ENCODE measurements at places on chromosomes 12 and 14.

GRCh38 chr12:130063866-130064265, 98.4 kb upstream of the FZD10 start:
- no peak for DNase-seq

- no peak for DNase-seq
These were observed 8.3 kb downstream of the COL2A1 start for GRCh38 chr12:47995981-47996401.

DNA sequence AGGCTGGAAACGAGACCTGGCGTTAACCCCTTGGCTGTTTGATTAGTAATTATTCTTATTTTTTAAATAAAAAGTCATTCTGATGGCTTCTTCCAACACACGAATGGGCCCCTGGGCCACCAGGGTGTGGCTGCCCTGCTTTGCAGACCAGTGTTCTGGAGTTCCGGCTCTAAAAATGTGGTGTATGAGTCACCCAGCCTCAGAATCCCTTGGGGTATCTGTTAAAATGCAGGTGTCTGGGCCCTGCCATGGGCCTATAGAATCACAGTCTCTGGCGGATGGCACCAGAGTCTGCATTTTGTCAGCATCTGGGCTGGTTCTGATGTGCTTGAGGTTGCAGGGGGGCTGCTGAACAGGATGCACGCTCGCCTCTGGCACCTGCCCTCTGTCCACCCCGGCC, 2.5 kb upstream of the PSMC1 start:
- DNase-seq = no peak

GRCh38 chr12:67797185-67797741, 148.7 kb downstream of the DYRK2 start:
- DNase-seq = no peak

DNA sequence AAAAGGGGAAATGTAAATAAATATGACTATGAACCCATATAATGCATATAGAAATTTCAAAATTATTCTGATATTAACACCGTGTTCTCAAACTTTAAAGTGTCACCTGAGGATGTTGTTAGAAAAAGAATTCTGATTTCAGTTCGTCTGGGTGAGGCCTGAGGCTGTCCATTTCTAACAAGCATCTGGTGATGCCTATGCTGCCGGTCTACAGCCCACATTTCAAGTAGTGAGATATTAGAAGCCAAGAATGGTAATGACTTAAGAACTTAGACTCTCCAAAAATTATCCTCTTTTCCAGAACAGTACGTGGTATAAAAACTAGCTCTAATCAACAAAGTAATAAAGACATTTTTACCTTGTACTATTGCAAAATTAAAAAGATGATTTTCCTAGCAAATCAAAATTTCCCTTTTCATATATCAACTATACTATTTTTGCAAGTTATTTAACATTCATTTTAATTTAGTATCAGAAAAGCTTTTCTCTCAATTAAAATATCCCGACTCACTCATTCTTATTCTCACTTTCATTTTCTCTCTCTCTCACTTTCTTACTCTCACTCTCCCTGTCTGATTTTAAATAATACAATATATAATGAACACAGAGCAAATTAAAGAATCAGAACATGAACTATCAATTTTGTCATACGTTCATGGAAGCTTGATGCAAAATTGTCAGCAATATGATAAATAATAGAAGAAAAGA, 35.0 kb downstream of the PIK3C2G start:
- DNase-seq = no peak

DNA sequence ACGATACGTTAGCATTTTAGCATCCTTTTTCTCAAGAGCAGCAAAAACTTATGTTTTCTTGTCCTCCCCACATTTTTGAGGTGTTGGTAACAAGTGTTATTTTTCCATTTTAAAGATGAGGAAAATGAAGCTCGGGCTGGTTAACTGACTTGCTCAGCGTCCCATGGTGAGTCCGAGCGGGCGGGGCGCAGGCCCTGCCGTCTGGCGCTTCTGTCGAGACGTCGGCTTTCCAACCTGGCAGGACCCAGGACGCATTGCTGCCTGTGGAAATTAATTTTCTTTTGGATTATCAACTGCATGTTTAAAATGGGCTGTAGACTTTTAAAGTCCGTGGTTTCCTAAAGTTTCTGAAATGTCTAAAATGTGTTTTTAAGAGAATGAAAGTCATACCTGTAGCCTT, 30.4 kb downstream of the XRCC3 start:
- DNase-seq = no peak

- DNase-seq = no peak
These were observed 20.4 kb downstream of the GALNT9 start for GRCh38 chr12:132308853-132309595.

- no peak for DNase-seq
These were observed 5.2 kb downstream of the MYBPC1 start for GRCh38 chr12:101599771-101600484.

DNA sequence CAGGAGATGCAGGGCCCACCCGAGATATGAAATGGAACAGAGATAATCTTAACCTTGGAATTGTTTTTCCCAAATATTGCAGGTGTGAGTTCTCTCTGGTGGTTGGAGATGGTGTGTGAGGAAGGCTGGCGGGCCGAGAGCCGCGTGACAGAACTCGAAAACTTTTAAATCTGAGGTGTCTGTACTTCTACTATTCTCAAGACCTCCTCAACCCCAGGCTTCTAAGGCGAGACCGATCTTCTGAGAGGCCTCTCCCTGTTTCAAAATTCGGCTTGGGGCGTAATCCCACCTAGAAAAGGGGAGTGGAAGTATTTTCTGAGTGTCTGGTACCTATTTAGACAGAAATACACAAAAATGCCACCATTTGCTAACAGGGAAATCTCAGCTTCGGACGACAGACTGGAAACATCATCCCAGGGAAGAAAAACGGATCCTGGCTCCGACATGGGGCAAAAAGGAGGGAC, 611 bp downstream of the SARNP start:
- DNase-seq = no peak
